HT1080 (cell line): ENCODE measurements at places on chromosomes 4 and X.

GRCh38 chr4:36123906-36124305 lies 120.4 kb downstream of the ARAP2 start:
- no peak for DNase-seq

DNA sequence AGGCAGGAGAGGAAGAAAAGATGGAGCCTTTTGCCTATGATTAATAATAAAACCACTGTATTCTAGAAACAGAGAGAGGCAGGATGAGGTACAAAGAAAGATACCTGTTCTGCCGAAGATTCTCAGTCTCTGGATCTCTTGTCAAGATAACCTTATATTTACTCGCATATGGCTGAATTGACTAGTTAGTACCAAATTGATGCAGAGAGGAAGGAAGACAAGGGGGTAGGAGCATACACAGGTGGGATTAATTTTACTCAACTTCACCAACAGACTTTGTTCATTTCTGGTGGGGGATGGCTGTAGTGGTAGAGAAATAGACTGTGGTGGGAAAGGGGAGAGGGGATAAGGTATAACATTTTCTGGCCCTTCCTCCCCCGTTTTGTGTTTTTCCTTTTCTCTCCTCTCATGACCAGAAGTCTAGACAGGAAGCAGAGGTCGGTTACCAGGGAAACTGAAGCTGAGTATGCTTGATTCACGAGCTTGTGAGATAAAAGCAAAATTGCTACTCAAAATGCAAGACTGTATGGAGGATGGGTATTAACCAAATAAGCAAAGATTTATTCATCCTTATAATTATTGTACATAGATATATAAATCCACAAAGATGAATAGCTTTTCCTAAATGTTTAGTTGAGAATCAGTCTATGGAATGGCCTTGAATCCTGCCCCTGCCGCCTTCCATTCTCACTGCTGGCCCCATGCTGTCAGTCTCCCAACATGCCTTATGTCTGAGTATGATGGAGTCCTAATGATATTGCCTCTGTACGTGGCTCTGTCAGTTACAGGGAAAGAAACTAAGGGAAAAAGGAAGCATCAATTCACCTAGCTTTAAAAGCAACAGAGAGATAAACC lies 17.8 kb upstream of the PAGE2B start:
- no peak for DNase-seq

- no peak for DNase-seq
Measured at GRCh38 chr4:60259781-60260180, 940.3 kb upstream of the ADGRL3 start.

DNA sequence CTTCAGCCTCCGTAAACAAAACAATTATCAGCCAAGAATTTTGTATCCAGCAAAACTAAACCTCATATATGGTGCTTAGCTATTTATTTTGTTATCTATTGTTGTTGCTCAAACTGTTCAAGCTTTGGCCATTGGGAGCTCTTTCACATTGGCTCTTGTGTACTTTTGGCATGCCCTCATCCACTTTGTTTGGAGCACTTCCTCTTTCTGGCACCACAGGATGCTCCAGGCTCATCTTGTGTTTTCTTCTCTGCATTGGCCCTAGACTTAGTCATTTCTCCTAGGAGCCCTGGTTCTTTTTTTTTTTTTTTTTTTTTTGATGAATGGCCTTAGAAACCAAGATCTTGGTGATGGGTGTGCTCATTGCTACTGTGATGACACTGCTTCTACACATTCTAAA lies 74.5 kb downstream of the DIPK2B start:
- DNase-seq: peak; percentile 1

DNA sequence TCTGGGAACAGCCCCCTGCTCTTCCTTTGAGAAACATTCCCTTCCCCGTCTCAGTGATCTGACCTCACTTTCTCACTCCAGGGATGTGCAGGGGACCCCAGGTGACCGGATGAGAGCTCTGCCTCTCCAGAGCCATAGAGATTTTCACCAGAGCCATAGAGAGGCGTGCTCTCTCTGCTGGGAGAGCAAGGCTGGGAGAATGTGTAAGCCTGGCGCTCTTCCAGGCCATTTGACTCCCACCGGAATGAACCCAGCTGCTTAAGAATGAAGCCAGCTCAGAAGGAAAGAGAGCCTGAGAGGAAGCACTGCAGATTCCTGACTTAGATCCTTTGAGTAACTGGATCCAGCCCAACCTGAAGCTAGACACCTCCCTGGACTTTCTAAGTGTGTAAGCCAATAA lies 106.4 kb downstream of the DHX15 start:
- DNase-seq: peak; percentile 84

GRCh38 chrX:150094996-150095395 lies 156.7 kb upstream of the EOLA2 start:
- no peak for DNase-seq

DNA sequence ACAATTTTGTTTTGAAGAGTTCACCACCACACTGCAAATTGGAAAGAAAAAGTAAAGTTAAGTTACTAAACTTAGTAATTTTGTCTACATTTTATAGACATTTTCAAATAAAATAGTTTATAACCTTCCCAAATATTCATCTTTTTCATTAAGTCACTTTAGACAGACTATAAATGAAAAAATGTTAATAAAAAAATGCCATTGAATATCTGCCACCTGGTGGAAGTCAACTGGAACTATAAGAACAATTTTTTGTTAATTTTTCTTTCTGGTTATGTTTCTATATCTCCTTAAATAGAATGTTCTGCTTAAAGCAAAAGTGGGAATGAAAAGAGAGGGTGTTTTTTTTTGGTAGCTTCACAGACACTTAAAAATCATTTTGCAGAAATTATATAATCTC lies 534.4 kb upstream of the PCDH10 start:
- DNase-seq: no peak

- DNase-seq: no peak
Measured at GRCh38 chr4:168659741-168660465, 163.1 kb downstream of the PALLD start.

- peak; percentile 71 for DNase-seq
Measured at GRCh38 chr4:136927172-136927571, 605.1 kb downstream of the PCDH18 start.

DNA sequence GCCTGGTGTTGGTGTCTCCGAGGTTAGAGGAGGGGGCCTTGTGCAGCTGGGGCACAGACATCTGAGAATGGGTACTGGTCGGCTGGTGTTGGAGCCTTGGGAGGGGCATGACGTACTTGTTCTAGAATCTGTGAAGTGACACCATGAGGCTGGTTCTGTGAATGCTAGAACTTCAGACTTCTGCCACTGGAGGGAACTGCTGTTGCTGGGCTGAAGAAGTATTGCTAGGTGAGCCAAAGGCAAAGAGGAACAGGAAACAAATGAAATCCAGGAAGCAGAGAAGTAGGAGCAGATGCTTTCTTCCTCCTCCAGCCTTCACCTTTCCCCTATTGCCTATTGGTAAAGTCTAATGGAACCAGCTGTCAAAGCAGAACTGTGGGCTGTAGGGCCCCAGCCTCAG lies 120.9 kb upstream of the DDIT4L start:
- peak; percentile 44 for DNase-seq

DNA sequence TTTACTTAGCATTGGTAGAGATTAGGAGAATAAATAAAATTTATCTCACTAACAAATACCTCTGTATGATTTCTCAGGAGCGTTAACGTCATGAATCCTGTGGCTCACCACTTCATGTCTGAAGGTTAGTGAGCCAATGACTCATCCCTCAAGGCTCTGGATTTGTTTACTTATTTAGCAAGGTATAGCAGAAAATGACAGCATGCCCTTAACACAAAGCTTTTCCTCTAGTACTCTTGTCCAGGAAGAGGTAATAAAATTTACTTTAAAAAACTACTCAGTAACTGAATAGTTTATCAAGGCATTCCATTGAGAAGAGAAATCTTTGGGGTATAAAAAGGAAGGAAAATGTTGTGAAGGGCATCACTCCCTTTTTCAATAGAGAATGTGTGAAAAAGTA lies 823.8 kb downstream of the CCSER1 start:
- DNase-seq: peak; percentile 85

DNA sequence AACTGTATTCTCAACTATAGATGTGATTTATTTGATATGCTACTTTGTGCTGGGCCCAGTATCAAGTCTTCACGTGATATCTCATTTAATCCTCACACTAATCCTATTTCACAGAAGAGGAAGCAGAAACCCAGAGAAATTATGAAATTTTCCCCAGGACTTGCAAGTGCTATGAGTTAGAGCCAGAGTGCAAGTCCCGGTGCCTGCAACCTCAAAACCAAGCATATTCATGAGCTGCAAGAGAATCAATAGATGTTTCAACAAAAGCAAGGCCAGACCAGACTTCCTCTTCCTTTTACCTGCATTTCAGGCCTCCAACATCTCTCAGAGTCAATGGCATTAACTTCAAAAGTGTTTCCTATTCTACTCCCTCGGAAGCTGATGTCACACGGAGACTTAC lies 92.2 kb upstream of the GATB start:
- DNase-seq: no peak

DNA sequence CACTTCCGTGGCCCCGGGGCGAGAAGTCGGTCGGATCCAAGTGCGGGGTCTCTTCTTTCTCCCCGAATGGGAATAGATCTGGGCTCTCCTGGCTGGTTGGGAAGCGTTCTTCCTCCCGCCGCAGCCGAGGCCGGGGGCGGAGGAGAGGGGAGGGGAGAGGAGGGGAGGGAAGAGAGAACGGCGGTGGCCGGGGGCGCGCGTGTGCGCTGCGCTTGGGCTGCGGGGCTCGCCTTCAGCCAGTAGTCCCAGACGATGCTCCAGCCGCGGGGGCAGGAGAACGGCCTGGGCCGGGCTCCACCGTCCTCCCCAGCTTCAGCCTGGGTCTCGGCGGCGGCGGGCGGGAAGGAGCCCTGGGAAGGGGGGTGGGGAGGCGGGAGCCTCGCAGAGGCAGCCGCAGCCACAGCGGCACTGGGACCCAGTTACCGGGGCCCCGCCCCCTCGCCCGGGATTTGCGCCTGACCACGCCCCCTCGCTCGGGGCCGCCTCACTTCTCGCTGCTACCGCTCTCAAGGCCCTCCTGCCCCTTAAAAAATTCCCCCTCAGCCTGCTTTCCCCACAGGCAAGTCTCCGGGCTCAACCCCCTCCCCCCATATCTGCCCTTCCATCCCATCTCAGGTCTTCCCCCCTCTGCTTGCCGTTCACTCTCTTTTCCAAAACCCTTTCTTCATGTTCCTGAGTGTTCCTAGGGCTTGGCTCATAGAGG lies at the start of gene FGD1:
Gene FGD1, minus strand, starts transcription at position 421 of the 703 bp plus-strand sequence. CDS start 802 bp downstream, outside the sequence.
- DNase-seq: peak; percentile 4

DNA sequence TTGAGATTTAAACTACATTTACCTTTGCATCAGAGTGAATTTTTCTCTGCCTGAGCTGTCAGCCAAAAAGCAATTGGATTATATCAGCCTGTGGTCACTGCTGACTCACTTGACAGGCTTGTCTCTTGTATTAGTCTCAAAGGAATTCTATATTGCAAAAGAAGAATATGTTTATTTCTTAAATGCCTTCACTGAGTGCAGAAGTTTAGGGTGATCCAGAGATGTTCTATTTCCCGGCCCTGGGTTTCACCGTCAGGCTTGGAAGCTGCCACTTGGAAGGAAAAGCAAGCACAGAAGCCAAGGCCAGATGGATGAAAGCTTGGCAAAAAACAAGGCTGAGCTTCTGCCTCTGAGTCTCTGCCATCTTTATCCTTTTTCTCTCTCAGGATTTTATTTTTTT lies 80.9 kb downstream of the FAM114A1 start:
- DNase-seq: peak; percentile 87

DNA sequence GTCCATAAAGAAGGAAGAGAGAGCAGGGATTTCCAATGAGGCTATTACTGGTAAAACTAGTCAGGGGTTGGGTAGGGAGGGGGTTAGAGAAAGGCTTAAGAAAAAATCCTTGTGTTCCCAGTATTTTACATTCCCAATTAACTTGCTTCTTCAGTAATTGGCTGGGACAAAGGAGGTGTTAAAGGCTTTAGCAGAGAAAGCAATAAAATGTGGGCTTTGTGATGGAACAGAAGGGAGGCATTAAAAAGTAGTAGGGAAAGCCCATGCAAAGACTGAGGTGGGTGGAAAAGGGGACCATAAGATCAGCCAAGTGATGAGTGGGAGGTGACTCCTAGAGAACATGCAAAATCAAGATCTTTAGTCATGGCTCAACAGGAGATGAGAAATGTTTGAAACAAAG lies 1467.2 kb downstream of the RPA4 start:
- DNase-seq: no peak

GRCh38 chr4:61239250-61239649 lies 39.1 kb downstream of the ADGRL3 start:
- DNase-seq: no peak

- peak; percentile 31 for DNase-seq
Measured at GRCh38 chrX:154531626-154532025, 15.0 kb downstream of the G6PD start.

- DNase-seq: peak; percentile 30
Measured at GRCh38 chr4:158667651-158668198, 4.0 kb downstream of the C4orf46 start.

- no peak for DNase-seq
Measured at GRCh38 chr4:31125496-31125895, 405.3 kb downstream of the PCDH7 start.

GRCh38 chr4:148923881-148924280 lies 481.7 kb upstream of the NR3C2 start:
- no peak for DNase-seq

- peak; percentile 28 for DNase-seq
Measured at GRCh38 chr4:76016393-76016792, 6.9 kb downstream of the CXCL10 start.

- peak; percentile 59 for DNase-seq
Measured at GRCh38 chr4:169795585-169795984, 37.8 kb upstream of the HPF1 start.

- peak; percentile 27 for DNase-seq
Measured at GRCh38 chr4:22739968-22740367, 47.2 kb downstream of the GBA3 start.

- no peak for DNase-seq
Measured at GRCh38 chrX:130190801-130191200, 19.0 kb downstream of the RAB33A start.

DNA sequence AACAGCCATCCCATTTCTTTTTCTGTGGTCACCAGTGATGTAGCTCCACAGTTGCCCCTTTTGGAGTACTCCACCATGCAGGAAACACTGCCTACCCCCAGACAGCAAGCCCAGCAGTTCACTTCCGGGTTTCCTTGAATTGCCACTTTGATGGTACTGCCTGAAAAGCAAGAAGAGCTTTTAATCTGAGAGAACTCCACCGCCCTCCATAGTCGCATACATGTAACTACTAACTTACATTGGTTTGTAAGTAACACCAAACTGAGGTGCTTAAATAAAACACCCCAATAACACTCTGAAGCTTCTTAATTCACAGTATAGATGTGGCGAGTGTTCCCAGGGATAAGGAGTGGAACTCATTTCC lies 53.6 kb upstream of the HPSE start:
- DNase-seq: no peak

DNA sequence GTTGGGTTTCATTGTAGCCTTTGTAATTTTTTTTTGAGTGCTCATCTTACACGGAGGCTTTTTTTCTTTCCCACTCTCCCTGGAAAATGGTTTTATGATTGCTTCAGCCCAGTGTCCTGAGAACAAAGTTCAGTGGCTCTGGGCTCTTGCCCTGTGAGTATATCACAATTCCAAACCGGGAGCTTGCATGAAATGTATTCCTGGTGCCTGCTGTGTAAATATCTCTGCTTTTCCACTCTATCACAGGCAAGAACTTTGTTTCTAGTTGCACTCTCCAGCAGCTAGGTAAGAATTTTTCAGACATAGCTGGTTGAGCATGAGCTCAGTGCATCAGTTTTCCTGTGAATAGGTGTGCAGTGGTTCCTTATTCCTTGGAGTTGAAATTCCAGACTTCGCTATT lies 60.8 kb downstream of the SUPT20HL2 start:
- no peak for DNase-seq

- no peak for DNase-seq
Measured at GRCh38 chrX:110877326-110877725, 81.7 kb upstream of the CHRDL1 start.

- DNase-seq: no peak
Measured at GRCh38 chr4:116668190-116668589, 417.2 kb downstream of the TRAM1L1 start.

GRCh38 chr4:147195386-147195785 lies 249.7 kb upstream of the TTC29 start:
- DNase-seq: no peak
